Left renal cortex interstitium (tissue), 4 donors: ENCODE measurements at places on chromosomes 3 and 15. TPM values are rescaled to one million over a fixed set of nuclear protein-coding genes. Genes with fewer than 3 reads are reported as not detected.

NRROS gene
- polyA plus RNA-seq: 4.2 TPM

DISP2 gene
- 1.1 TPM for polyA plus RNA-seq

DNA sequence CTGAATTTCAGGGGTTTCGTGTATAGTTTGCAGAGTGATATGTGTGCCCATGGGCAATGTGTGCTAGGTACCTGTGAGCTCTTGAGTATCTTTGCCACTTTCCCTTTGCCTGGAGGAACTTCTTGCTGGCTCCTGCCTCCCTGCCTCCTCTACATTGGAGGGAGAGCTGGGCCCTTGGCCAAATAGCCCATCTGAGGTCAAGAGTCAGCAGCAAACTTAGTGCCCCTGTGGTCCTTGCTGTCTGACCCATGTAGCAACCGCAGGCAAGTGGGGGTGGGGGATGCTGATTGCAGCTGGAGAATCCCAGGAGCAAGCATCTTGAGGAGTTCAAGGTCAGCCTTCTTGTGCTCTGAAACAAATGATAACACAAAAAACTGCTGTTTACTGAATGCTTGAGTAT, 5.4 kb upstream of the TBC1D21 start:
- DNase-seq: no peak

GRCh38 chr15:69573815-69574475, 121.3 kb downstream of the RPLP1 start:
- DNase-seq: no peak

- DNase-seq: no peak
Observed at GRCh38 chr15:88696254-88696653, 57.4 kb downstream of the ISG20 start.
